ENCODE measurements at places on chromosomes 1 and 21. TPM values are rescaled to one million over a fixed set of nuclear protein-coding genes. Genes with fewer than 3 reads are reported as not detected.

DNA sequence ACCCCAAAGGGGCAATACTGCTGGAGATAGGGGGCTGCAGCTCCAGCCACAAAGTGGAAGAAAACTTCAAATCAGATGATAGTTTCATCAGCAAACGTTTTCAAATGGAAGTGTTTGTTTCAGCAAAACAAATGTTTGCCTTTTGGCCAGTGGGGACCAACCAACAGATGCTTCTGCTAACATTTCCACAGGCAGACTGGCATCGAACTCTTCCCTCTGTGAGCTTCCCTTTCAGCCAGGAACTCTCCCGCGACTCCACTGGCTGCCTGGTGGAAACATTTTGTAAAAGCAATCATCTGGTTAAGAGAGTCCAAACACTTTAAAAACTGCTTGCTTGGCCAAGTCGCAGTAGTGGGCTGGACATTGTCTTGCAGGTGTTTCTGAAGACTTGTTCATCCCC, 30.7 kb downstream of the CENPF start:
- no peak for DNase-seq
- H3K27me3 ChIP-seq: no peaks in the 10 kb centered on the region
- H3K4me3 ChIP-seq: no peak overlapping the region
- H3K4me1 ChIP-seq: no peaks in the 10 kb centered on the region
- H3K27ac ChIP-seq: no peak overlapping the region

GRCh38 chr1:115183721-115184259, 94.5 kb upstream of the TSPAN2 start:
- H3K4me3 ChIP-seq: no peak overlapping the region
- no peaks in the 10 kb centered on the region for H3K36me3 ChIP-seq
- H3K27ac ChIP-seq: no peak overlapping the region
- H3K27me3 ChIP-seq: no peaks in the 10 kb centered on the region
- no peak for DNase-seq

- H3K27ac ChIP-seq: no peak overlapping the region
- no peak for DNase-seq
- H3K36me3 ChIP-seq: no peaks in the 10 kb centered on the region
- no peaks in the 10 kb centered on the region for H3K4me1 ChIP-seq
- no peaks in the 10 kb centered on the region for H3K27me3 ChIP-seq
- no peak overlapping the region for H3K4me3 ChIP-seq
These were observed 23.0 kb downstream of the APP start for GRCh38 chr21:26147535-26147934.

GRCh38 chr1:22953057-22953739, 19.5 kb downstream of the LACTBL1 start:
- H3K4me1 ChIP-seq: peaks cover 9% of the 10 kb centered on the region
- H3K36me3 ChIP-seq: no peaks in the 10 kb centered on the region
- no peak overlapping the region for H3K27ac ChIP-seq

- H3K36me3 ChIP-seq: no peaks in the 10 kb centered on the region
- DNase-seq: no peak
- no peaks in the 10 kb centered on the region for H3K4me1 ChIP-seq
- no peak overlapping the region for H3K27ac ChIP-seq
- no peak overlapping the region for H3K4me3 ChIP-seq
These were observed 332.8 kb upstream of the ZRANB2 start for GRCh38 chr1:71413441-71414175.

DNA sequence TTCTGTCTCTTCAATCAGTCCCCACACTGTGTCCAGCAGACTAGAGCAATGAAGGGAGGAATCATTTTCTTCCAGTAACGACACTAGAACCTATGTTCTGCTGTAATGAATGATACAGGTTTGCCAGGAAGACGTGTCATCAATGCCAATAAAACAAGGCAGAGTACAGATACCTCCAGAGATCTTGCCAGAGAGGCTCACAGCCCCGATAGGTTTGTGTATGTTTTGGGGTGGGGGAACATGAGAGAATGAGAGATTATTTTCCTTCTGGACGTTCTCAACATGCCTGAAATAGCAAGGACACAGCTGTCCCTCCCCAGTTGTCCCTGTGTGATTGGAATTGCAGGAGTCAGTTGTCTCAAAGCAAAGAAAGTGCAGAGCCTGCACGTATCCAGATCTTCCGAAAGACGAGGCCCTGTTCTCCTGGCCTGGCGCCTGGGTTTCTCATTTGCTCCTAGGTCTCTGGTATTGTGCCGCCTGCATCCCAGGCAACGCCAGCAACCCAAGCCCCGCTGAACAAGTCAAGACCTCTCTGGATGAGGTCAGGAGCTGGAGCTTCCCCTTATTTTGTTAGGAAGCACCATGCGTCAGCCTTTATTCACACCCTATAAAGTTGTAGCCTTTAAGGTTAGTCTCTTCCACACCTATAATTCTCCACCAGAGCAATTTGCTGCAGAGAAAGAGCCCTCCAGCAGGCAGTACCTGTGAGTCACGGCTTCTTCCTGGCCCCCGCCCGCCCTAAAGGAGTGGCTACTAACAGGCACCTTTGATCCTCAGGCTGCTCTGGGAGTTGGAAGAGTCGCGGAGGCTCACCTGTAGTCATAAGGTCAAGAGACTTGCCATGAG, 130.5 kb downstream of the TOMM20 start:
- no peaks in the 10 kb centered on the region for H3K36me3 ChIP-seq
- DNase-seq: peak; percentile 85
- peaks cover 20% of the 10 kb centered on the region for H3K4me1 ChIP-seq
- H3K27ac ChIP-seq: peak overlapping the region; percentile 73

DNA sequence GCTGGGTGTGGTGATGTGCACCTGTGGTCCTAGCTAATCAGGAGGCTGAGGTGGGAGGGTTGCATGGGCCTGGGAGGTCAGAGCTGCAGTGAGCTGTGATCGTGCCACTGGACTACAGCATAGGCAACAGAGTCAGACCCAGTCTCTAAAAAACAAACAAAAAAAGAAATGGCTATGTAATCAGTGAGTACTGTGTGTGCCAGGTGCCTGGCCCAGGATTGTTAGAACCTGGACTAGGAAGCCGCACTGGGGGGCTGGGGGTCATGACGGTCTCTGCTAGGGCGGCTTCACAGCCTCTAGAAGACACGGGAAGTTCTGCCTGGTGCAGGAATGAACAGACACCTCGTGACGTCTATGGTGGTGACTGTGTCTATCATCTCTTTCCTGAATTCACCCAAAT, 8.5 kb downstream of the TMEM9 start:
- no peak for DNase-seq
- no peaks in the 10 kb centered on the region for H3K36me3 ChIP-seq
- H3K27me3 ChIP-seq: no peaks in the 10 kb centered on the region
- no peak overlapping the region for H3K27ac ChIP-seq
- H3K4me3 ChIP-seq: no peak overlapping the region
- H3K4me1 ChIP-seq: no peaks in the 10 kb centered on the region

- no peaks in the 10 kb centered on the region for H3K36me3 ChIP-seq
- no peaks in the 10 kb centered on the region for H3K4me1 ChIP-seq
- H3K27ac ChIP-seq: no peak overlapping the region
- no peaks in the 10 kb centered on the region for H3K27me3 ChIP-seq
- H3K4me3 ChIP-seq: no peak overlapping the region
These were observed 25.0 kb upstream of the TMEM39B start for GRCh38 chr1:32047701-32048100.

DNA sequence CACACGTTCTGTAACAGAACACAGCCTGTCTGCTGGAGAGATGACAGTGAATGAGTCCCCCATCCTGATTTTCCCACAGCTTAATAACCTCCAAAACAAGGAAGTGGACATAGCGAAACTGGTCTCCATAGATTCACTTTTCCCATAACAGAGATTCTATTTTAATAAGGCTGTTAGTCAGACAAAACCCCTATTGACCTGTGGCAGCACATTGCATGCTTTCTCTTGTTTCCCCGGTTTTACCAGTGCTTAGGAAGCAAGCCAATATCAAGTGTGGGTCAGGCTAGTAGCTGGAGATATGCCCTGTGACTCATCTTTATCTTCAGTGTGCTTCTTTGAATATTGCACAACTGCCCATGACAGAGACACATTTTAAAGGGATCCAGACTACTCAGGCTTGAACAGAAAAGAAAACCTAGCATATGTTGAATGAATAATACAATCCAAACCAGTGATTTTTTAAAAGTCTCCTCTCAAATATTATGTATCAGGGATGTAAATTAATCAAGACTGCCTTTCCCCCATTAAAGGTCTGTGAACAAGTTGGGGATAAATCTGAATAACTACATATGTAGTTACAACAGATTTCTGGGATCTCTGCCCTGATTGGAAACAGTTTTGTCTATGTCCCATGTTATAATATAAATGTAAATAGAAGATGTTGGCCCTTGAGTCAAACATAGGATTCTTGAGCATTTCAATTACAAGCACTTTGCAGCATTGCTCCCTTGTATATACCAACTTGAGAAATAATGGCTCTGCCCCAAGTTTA, 11.9 kb upstream of the CLDN8 start:
- H3K4me3 ChIP-seq: peak overlapping the region; percentile 12
- H3K36me3 ChIP-seq: no peaks in the 10 kb centered on the region
- H3K27ac ChIP-seq: no peak overlapping the region
- H3K27me3 ChIP-seq: no peaks in the 10 kb centered on the region
- peaks cover 26% of the 10 kb centered on the region for H3K4me1 ChIP-seq
- DNase-seq: peak; percentile 65

- no peak overlapping the region for H3K4me3 ChIP-seq
- no peaks in the 10 kb centered on the region for H3K27me3 ChIP-seq
- no peak overlapping the region for H3K27ac ChIP-seq
- H3K36me3 ChIP-seq: no peaks in the 10 kb centered on the region
These were observed 8.0 kb upstream of the PPT1 start for GRCh38 chr1:40105028-40105427.

DNA sequence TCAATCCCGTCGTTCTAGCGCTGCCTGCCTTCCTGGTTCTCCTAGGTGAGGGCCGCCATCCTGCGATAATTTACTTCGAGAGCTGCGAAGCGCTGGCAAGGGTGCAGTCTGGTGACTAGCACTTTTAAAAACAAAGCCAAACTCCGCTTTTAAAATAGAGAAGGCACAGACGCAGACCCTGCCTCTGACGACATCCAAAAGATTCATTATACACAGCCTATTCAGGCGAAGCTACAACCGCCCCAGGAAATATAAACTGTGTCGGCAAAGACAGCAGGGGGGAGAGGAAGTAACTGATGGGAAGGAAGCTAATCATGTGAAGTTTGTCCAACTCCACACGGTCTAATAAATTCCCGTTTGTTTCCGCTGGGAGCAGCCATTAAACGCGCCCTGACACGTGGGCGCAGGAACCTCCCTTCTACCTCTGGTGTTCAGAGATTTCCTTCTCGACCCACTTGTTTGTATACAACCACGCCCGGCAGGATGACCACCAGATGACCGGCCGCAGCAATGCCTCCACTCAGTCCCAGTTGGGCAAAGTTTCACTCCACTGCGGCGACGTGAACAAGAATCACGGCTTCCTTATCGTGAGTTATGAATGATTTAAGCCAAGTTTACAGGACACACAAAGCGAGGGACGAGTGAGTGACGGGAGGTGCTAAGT, 1.3 kb downstream of the GNG12 start:
- no peaks in the 10 kb centered on the region for H3K36me3 ChIP-seq
- H3K27ac ChIP-seq: peak overlapping the region; percentile 96
- peaks cover 4% of the 10 kb centered on the region for H3K4me1 ChIP-seq
- H3K27me3 ChIP-seq: no peaks in the 10 kb centered on the region
- H3K4me3 ChIP-seq: peak overlapping the region; percentile 81

- H3K27ac ChIP-seq: no peak overlapping the region
- H3K4me3 ChIP-seq: no peak overlapping the region
- no peaks in the 10 kb centered on the region for H3K27me3 ChIP-seq
- peak; percentile 65 for DNase-seq
- H3K36me3 ChIP-seq: no peaks in the 10 kb centered on the region
These were observed 16.2 kb upstream of the ERICH3 start for GRCh38 chr1:74689621-74690363.

DNA sequence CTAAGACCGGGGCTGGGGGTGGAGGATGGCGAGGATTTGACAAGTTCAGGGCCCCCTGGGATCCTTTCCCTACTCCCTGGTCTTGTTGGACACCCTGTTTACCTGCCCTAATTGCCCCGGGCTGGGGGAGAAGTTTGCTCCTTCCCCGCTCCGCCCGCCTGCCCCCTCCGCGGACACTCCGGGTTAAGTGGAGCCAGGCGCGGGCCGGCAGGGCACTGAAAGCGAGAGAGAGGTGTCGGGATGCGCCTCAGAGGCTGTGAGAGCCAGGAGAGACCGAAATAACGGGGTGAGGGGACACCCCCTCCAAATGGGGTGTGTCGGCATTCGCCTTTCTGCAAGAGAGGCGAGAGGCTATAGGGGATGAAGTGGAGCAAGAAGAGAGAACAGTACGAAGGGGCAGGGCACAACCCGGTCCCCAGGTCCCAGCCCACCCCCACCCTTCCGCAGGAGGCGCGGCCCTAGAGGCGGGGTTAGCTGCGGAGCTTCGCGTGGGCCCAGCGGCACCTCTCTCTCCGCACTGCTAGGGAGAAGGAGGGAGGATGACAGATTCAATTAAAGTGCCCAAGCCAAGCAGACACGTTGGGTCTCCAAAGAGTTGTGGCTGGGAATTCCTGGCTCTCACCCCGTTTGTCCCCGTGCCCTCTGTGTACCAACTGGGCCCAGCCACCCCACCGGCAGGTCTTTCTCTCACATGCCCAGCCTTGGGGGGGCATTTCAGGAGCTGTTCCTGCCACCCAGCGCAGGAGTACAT, 3.8 kb downstream of the EFNA3 start:
- H3K27ac ChIP-seq: no peak overlapping the region
- H3K27me3 ChIP-seq: peaks cover 47% of the 10 kb centered on the region
- DNase-seq: no peak
- H3K36me3 ChIP-seq: no peaks in the 10 kb centered on the region

- no peak overlapping the region for H3K27ac ChIP-seq
- no peak overlapping the region for H3K4me3 ChIP-seq
- no peaks in the 10 kb centered on the region for H3K4me1 ChIP-seq
- DNase-seq: peak; percentile 9
- H3K27me3 ChIP-seq: no peaks in the 10 kb centered on the region
These were observed 392.6 kb upstream of the VAMP3 start for GRCh38 chr1:7378346-7379130.

DNA sequence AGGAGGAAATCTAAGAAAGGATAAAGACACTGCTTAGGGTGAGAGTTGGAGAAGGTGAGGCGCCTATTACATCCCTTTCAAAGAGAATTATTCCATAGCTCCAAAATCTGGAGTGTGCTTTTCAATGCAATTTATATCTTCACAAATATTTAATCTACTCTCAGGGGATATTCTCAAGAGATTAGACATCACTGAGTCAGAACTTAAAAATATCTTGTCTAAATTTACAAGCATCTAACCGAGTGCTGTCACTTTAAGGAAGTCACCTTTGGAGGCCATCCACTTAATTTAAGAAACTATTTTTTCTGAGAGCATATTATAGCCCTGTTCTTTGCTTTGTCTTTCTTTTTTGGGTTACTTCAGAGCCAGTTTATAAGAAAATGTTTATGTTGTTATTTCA, 134.6 kb downstream of the TNFSF18 start:
- no peaks in the 10 kb centered on the region for H3K36me3 ChIP-seq
- H3K4me1 ChIP-seq: no peaks in the 10 kb centered on the region
- DNase-seq: no peak
- H3K27ac ChIP-seq: no peak overlapping the region

DNA sequence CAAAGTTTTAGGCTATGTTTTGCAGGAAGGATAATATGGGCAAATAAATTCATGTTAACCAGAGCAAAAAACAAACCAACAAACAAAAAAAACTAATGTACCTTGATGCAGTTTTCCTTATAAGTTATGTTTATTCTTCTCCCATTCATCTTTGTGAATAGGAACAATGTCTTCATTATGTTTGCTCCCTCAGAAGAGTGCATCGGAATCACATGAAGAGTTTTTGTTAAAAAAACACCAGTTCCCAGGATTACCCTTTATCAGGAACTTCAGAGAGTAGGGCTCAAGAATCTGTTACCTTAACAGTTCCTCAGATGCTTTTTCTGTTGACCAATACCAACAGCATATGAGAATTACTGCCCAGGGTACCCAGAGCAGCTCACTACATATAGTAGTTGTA, 14.6 kb upstream of the PRRC2C start:
- no peaks in the 10 kb centered on the region for H3K4me1 ChIP-seq
- H3K36me3 ChIP-seq: no peaks in the 10 kb centered on the region
- no peak for DNase-seq
- H3K27ac ChIP-seq: no peak overlapping the region
- H3K27me3 ChIP-seq: no peaks in the 10 kb centered on the region

The COL16A1 gene
- total RNA-seq: 61.8 TPM

The TMEM82 gene
- 36.0 TPM for total RNA-seq

The SDHC gene
- total RNA-seq: 85.5 TPM
